ENCODE measurements at places on chromosomes 1 and 21.

GRCh38 chr1:202283991-202284390 lies 57.7 kb downstream of the UBE2T start:
- DNase-seq, result no peak

GRCh38 chr1:212461916-212462660 lies 29.4 kb downstream of the NENF start:
- DNase-seq, result no peak

DNA sequence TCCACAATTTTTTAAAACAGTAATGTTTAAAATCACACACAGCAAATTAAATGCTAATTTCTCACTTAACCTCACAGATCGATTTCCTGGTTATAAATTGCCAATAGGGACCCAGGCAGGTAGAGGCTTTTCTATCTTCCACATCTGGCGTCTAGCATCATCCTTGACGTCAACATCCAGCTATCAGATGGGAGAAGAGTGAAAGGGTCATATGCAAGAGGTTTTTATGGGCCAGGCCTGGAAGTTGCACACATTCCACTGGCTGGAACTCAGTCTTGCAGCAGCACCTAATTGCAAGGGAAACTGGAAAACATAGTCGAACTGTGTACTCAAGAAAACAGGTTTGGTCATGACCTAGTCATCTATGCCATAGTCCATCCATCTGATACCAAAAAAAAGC lies 6.0 kb upstream of the EEIG2 start:
- DNase-seq, result no peak

GRCh38 chr1:167654975-167655575 lies 25.0 kb downstream of the RCSD1 start:
- no peak for DNase-seq

GRCh38 chr1:226661965-226662364 lies 77.1 kb downstream of the ITPKB start:
- no peak for DNase-seq

DNA sequence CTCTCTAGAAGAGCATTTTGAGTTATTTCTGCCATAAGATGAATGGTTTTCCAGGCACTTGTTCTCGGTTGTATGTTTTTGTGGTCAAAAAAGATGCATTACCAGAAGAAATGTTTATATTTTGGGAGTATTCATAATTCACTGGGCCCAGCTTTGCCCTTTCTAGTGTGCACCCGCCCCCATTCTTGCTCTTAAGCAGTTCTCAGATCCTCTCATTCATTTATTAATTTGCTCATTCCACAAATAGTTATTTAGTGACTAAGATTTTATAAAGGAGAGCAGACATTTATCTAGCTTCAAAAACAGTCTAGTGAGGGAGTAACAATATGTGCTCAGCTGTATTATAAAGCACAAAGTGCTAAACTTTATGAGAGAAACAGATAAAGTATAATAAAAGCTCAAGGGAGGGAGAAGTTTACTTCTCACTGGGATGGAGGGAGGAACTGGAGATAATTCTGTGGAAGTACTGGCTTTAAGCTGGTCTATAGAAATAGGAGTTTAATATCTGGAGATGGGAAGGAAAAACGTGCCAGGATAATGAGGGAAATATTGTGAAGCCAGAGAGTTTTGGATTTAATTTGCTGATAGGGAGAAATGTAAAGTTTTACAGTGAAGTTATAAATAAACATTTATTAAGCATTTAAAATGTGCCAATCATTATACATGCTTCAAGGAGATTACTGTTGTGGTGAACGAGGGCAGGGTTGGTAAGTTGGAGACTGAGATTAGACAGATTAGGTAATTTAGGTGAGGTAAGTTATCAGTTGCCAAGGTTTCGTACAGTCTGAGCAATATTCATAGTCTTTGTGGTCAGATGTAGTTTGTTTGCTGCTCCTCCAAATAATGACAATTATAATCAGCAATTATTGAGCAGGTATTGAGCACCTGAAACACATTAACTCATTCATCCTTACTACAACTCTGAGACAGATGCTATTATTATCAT lies 9.1 kb upstream of the MACF1 start:
- DNase-seq, result no peak

GRCh38 chr1:32521165-32521564 lies 18.1 kb upstream of the ZBTB8A start:
- no peak for DNase-seq

GRCh38 chr1:155202198-155202597 lies 5.5 kb downstream of the THBS3 start:
- no peak for DNase-seq

DNA sequence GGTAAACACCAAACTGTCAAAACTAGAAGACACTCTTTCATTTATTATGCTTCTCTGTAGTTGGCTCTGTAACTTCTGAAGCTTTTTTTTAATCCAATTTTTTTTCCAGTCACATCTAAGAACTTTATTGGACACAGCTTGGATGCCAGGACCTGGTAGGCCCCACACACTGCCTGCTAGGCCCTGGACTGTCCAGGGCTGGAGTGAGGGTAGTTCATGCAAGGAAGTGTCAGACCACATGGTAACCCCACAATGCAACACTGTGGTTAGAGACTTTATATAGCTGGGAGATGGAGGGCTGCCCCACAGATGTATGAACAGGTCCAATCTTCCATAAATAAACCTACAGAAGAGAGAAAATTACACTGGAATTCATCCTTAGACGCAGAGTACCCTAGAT lies 7.1 kb downstream of the SLC2A1 start:
- DNase-seq, result no peak

DNA sequence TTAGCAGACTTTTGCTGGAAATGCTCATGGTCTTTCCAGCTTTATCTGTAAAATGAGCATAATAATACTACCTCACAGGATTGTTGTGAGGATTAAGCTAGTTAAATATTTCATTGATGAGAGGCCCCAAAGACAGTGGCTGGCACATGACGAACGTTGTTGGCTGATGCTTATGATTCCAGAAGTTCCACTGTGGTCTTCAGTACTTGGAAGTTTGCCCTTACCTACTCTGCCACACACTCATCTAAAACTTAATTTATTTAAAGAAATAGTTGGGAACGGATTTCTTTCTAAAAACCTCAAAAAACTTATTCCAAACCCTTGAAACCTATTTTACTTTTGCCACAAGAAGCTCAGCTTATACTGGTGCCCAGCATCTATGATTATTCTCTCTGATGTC lies 170.7 kb downstream of the DHRS3 start:
- DNase-seq, result no peak

GRCh38 chr1:181662606-181663005 lies 179.3 kb downstream of the CACNA1E start:
- DNase-seq, result no peak

Data from K562 (cell line).